ENCODE measurements at places on chromosomes 2 and 18.

DNA sequence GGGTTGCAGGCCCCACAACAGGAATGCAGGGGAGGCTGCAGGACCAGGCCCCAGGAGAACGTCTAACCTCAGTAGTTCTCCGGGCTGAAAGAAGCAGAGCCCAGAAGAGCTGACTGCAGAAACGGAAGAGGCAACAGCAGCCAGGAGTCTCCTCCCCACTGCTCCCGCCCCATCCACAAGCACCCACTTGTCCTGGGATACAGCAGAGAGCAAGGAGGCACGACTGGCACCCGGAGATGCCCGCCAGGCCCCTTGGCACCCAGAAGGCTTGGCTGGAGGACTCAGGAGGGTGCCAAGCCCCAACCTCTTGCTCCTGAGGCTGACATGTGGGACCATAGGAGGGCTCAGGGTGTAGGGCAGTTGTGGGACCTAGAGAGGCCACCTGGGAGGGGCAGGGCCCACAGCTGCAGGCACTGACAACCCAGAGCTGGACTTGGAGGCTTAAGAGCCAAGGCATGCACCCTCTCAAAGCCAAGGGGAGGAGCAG lies 29.0 kb upstream of the TNS1 start:
- no peak for DNase-seq

GRCh38 chr2:114034742-114035141 lies 144.9 kb downstream of the ACTR3 start:
- no peak for DNase-seq

GRCh38 chr18:9017905-9018227 lies 84.6 kb upstream of the NDUFV2 start:
- no peak for DNase-seq

DNA sequence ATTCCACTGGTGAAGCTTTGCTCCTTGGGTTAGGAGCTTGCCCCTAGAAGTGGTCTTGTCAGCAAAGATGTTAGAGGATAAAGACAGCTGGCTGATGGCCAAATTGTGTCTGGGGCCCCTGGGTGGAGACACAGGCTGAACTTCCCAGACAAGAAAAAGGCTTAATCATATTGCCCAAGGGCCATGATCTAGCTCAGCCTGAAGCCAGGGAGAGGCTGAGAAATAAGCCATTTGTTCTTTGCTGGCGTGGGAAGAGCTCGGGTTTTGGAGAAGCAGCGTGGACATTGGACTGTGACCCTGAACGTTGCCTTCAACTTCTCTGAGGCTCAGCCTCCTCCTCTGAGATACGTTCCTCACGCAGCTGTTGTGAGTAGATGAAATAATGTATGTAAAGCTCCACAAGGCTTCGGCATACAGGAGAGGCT lies 153.0 kb downstream of the ZFP36L2 start:
- no peak for DNase-seq

DNA sequence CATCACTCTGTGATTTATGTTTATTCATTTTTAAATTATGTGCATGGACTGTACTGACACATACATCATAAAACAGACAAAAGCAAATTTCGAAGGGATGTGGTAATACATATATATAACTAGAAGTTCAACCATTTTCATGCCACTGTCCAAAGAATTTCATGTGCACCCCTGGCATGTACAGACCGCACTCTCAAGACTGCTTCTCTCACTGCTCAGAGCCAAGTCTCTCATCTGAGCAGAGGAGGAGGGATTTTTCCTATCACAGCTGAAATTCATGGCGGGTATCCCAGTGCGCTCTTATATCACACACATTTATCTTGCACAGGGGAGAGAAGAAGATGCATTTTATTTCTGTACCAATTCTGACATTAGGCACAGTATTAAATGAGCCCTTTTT lies 5.9 kb downstream of the TMEM178A start:
- no peak for DNase-seq

- no peak for DNase-seq
Observed at GRCh38 chr18:74255131-74255616, 36.6 kb downstream of the CYB5A start.

DNA sequence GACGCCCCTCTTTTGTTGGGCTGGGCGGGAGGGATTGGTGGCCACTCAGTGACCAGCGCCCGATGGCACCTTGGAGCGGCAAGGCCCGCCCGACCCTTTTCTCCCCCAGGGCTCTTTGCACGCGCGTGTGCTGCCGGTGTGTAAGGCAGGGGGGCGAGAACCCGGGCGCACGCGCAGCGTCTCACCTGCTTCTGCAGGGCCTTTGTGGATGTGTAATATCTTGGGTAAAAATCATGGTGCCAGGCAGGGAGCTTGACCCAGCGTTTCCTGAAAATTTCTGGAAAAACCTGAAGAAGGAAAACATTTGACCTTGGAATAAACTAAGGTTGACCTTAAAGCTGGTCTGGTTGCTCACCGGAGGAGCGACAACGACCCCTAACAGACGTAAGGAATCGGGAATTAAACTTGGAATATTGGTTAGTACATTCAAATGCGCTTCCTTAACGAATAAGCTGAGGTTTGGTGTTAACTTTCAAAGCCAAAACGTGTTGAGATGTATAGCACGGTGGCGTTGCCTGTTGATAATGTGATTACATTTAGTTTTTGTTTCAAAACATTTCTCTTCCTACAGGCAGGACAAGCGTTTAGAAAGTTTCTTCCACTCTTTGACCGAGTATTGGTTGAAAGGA lies 438 bp downstream of the HSPE1 start:
- DNase-seq, result no peak

- DNase-seq, result no peak
Observed at GRCh38 chr2:2564300-2565078, 233.4 kb upstream of the MYT1L start.

GRCh38 chr2:37720533-37721200 lies 49.2 kb upstream of the CDC42EP3 start:
- no peak for DNase-seq

GRCh38 chr2:113965228-113965627 lies 75.3 kb downstream of the ACTR3 start:
- DNase-seq, result no peak

DNA sequence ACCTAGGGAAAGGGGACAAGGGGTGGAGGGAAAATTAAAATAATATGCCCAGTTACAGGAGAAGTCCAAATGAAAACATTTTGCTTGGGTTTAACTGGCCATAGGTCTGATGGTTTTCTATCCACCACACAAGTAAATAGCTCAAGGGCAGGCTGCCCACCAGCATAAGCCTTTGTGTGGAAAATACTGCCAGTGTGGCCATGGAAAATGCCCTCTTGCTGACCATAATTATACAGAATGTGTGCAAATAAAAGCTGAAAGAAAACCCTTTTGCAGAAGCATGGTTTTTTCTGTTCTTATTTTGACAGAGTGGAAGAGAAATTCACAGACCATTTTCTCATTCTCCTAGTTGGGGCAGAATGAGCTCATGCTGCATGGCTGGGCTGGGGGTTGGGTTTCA lies 111.3 kb upstream of the SIX2 start:
- DNase-seq, result no peak

DNA sequence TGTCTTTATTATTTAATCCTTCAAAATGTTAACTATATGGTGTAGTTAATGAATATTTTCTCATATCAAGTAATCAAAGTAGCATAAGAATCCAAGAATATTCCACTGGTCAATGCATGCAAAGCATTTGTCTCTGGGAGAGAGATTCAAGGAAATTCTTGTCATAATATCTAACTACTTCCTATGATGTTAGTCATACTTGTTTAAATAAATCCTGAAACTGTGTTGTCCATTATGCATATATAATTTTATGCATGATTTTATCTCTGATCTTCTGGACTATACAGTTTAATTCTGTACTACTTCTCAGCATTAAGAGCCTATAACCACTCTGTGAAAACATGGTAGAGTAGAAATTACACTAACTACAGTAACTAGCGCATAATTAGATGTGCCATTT lies 388.3 kb downstream of the NR4A2 start:
- DNase-seq, result no peak

GRCh38 chr2:19895535-19895934 lies 6.2 kb downstream of the TTC32 start:
- DNase-seq, result no peak

- no peak for DNase-seq
Observed at GRCh38 chr18:57188851-57189557, 42.1 kb downstream of the BOD1L2 start.

- DNase-seq, result no peak
Observed at GRCh38 chr2:26892133-26892532, 44.2 kb downstream of the DPYSL5 start.

DNA sequence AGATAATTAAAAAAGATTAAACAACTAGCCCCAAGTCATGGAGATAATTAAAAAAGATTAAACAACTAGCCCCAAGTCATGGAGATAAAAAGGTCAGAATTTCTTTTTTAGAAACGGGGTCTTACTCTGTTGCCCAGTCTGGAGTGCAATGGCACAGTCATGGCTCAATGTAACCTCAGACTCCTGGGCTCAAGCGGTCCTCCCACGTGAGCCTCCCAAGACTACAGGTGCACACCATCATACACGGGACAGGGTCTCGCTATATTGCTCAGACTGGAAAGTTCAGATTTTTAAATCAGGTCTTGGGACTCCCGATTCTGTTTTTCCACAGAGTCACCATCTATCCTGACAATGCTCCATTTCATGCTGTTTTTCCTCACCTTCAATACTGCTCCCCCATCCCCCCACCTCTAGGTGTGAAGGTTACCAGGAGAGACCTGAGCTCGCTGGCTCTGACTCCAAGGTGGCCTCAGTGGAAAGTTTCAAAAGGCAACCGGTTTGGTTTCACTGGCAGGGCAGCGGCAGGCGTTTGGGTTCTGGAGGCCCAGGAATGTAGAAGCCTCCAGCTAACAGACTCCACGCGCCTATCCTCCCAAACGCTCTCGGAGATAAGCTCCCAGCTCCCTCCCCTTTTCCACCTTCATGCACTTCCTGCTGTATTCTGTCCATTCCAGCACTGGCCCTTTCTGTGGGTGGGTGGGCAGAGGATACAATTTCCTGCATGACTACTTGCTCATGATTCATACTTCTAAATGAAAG lies 2.9 kb upstream of the SEMA4C start:
- DNase-seq, result no peak

DNA sequence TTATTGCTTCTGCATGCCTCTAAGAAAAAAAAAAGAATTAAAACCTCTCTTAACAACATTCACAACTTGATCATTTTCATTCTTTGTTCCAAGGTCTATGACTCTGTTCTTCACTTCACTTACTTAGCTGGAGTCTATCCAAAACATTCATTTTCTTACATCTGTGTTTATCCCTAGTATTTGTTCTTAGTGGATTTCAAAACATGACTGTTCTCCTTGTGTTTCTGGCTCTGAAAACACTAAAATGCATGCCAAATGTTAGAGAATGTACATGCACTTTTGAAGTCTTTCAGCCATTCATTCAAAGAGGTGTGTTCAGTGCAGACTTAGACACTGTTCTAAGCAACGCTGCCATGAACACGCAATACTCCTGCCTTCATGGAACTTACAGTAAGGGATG lies 138.8 kb downstream of the CNTNAP5 start:
- no peak for DNase-seq

DNA sequence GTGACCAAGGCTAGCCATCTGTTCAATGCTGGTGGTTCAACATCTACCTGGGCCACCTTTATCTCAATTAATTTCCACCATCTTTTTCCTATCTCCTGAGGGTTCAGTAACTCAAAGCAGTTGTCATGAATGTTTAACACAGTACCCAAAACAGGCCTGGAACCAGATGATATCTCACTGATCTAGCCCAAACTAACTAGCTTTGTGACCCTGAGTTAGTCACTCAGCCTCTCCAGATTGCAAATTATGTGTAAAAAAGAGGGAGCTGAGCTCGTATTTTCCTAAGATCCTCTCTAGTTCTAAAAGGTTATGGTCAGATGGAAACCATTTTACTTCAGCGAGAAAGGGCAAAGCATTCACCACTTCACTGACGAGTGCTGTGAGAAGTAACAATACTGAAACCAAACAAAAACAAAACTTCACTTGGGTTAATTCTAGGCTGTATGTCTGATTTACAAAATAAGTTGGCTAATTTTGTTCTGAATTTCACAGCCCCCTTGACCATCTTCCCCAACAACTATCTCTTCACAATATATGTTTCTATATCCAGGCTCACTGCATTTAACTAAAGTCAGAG lies 14.8 kb downstream of the SPRED2 start:
- DNase-seq, result no peak

DNA sequence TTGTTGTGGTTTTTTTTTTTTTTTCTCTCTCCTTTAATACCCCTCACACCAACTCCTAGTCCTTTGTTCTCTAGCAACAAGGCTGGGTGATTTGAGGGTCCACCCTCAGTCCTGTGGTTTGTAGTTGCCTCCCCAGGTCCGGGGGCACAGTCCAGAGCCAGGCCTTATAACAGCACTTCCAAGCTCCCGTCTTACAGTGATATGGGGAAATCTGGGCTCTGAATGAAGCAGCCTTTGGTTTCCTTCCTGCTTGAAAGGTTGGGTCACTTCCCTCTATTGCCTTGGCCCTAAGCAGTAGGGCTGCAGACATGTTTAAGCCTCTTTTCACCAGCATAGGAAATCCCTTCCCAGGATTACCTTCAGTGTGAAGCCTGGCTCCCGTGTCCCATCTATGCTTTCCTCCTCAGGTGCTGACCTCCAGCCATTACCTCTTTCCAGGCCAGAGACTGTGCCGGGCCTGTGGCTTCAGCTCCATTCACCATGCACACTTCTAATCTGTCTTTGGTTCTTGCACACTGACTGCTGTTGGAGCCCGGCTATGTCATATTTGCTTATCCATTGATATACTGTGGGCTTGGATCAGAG lies 21.2 kb upstream of the NTSR2 start:
- no peak for DNase-seq

- DNase-seq, result no peak
Observed at GRCh38 chr2:86809481-86810121, 18.9 kb upstream of the CD8A start.

- no peak for DNase-seq
Observed at GRCh38 chr2:17643031-17643615, 102.6 kb downstream of the VSNL1 start.

GRCh38 chr2:185899366-185899765 lies 160.8 kb downstream of the FSIP2 start:
- no peak for DNase-seq

DNA sequence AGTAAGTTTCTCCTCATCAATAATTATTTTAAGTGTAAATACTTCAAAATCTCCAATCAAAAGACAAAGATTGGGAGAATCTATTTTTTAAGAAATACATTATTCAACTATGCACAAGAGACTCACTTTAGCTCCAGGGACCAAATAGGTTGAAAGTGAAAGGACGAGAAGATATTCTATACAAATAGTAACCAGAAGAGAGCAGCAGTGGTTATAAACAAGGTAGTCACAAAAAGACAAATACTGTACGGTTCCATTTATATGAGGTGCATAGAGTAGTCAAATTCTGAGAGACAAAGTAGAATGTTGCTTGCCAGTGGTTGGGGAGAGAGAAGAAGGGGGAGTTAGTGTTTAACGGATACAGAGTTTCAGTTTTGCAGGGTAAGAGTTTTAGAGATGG lies 69.8 kb downstream of the POU3F3 start:
- DNase-seq, result no peak

GRCh38 chr2:235843591-235844395 lies 324.4 kb downstream of the GBX2 start:
- DNase-seq, result no peak

Data from stimulated activated CD8-positive, alpha-beta memory T cell treated with anti-CD3 and anti-CD28 coated beads, Interleukin-2, amount 100 ng/mL, for 1 hour (primary cell).